ENCODE measurements at places on chromosomes 11 and 22.

DNA sequence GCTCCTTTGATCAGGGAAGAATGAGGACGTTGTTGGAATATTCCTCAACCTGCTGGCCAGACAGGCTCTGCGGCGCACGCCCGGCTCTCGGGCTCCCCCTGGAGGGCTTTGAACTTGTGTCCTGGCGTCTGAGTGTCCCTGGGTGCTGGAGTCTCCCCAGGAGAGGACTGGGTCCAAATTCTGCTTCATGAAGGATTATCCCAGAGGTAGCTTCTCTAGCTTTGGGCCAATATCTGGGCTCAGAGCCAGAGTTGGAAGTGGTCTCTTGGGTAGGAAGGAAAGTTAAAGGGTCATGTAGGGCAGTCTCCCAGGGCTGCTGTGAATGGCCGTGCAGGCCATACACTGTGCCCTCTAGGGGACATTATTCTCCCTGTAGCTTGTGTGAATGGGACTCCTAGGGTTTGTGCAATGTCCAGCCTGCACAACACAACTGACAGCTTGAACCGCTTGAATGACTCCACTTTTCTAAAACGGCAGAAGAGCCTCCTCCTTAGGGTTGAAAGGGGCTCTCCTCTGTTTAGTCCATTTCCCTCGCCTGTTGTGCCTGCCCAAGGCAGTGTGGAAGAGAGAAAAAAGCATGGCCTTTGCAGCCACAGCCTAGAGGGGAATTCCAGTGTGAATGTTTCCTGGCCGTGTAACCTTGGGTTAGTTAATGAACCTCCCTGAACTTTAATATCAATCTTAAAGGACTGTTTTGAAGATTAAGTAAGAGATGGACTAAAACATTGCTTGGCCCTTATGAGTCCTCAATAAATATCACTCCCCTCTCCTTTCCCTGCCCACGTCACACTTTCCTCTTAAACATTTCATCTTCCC lies 111.2 kb upstream of the THY1 start:
- DNase-seq, result peak; percentile 56

DNA sequence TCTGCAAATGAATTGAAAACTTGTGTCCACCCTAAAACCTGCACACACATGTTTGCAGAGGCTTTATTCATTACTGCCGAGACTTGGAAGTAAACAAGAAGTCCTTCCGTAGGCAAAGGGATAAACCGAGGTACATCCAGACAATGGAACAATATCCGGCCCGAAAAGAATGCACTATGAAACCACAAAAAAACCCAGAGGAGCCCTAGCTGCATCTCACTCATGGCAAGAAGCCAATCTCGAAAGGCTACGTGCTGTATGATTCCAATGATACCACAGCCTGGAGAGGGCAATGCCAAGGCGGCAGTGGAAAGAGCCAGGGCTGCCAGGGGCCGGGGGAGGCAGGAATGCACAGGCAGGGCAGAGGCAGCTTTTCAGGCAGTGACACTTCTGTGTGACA lies 3.2 kb upstream of the MRPL23 start:
- peak; percentile 87 for DNase-seq

DNA sequence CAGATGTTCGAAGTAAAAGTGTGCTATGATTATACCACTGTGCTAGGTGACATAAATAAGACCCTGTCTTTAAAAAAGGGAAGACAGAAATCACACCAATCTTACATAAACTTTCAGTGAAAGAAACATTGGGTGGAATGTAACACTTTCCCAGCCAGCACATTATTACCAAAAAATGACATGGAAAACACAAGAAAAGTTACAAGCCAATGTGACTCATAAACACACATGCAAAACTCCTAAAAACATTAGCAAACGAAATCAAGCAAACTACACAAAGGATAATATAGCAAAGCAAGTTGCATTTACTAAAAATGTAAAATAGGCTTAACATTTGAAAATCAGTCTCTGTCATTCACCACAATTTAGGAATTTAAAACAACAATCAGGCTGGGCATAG lies 47.0 kb downstream of the SBF2 start:
- DNase-seq, result no peak

GRCh38 chr22:23755711-23756110 lies 1.5 kb upstream of the VPREB3 start:
- no peak for DNase-seq

DNA sequence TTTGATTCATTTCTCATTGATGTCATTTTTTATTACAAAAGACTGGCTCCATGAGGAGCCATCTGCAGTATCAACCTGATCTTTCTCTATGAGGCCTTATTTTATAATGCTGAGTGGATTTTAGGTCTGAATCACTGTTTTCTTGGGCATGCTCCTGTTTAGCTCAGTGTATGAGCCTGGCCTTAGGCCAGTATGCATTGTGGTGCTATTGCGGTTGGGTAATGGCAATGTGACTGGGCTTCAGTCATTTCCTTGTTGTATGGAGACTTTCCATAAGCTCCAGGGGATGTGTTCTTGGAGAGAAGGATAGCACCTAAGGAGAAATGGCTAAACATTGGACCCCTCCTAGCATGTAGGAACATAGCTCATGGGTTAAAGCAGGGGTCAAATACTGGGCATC lies 293.2 kb downstream of the NELL1 start:
- DNase-seq, result peak; percentile 78

GRCh38 chr22:30044369-30044768 lies 35.9 kb upstream of the HORMAD2 start:
- peak; percentile 83 for DNase-seq

GRCh38 chr22:30116362-30117117 lies 36.3 kb downstream of the HORMAD2 start:
- peak; percentile 39 for DNase-seq

- no peak for DNase-seq
Observed at GRCh38 chr11:76803023-76803422, 19.9 kb downstream of the TSKU start.

DNA sequence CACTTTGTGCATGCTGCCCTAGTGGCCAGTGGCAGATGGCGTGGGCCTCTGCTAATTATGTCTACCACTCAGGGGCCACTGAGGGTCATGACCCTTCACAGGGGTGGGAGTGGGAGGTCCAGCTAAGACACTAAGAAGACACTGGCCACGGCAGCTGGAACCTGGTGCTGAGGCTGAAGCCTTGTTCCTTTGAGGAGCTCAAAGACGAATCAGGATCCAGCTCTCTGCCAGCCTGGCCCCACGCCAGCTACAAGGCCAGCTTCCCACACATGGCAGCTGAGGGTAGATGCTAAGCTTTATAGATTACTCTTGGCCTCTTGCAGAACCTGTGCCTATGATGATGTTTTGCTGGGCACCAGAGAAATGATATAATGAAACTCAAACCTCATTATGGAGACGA lies 226.3 kb downstream of the DSCAML1 start:
- DNase-seq, result no peak

DNA sequence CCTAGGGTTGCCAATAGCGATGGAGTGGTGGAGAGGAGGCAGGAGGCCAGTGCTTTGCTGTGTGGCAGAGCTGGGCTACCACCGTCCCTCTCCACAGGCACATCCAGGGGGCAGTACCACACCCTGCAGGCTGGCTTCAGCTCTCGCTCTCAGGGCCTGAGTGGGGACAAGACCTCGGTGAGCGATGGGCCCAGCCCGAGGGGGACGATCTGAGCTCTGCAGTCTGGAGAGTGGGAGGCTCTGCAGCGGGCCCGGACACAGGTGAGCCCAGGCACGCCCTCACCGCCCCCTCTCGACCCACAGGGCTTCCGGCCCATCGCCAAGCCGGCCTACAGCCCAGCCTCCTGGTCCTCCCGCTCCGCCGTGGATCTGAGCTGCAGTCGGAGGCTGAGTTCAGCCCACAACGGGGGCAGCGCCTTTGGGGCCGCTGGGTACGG lies 2.5 kb downstream of the PKP3 start:
- DNase-seq, result peak; percentile 79

- DNase-seq, result no peak
Observed at GRCh38 chr22:40631925-40632324, 4.6 kb downstream of the MRTFA start.

DNA sequence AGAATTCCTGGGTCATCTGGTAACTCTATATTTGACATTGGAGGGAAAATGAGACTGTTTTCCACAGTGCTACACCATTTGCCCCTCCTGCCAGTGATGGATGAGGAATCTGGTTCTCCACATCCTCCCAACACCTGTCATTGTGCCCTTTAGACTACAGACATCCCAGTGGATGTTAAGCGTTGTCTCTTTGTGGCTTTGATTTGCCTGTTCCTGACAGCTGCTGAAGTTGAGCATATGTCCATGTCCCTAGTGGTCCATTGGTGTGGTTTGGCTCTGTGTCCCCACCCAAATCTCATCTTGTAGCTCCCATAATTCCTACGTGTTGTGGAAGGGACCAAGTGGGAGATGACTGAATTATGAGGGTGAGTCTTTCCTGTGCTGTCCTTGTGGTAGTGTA lies 88.5 kb downstream of the BRD1 start:
- DNase-seq, result no peak

DNA sequence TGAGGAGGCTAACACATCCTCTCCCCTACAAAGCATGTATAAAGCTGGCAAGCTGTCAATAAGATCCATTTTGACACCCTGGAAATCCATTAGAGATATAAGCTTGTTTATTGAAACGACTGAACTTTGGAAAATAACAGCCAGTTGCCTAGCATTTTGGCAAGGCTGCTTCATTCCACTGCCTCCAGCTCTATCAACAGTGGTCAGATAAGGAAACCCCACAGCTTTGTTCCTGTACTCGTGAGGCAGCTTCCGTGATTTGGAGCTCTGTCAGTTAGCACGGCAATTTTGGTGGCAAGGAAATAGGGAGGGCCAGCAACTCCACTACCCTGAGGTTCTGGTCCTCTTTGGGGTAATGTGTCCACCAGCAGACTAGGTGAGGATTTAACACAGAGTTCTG lies 2.0 kb upstream of the OR51S1 start:
- peak; percentile 20 for DNase-seq

DNA sequence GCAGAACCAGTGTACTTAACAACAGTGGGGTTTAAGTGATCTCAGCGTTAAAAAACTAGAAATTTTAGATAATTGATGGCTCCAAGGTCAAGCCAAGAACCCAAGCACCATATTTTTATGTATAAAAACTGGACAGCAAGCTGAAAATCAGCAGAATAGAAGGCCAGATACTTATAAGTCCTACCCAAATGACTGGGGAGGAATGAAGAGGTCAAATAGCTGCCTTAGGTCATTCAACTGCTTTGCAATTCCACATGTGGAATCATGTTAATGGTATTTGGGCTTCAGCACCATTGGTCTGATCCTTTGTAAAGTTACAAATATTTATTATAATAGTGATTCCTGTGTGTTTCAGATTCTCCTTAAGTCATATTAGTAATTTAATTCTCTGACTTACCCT lies 108.4 kb downstream of the FAT3 start:
- peak; percentile 47 for DNase-seq

- no peak for DNase-seq
Observed at GRCh38 chr22:38455076-38455529, at the start of gene KCNJ4. TSS of gene KCNJ4 (minus strand) at chr22:38455199. CDS start at chr22:38428132, 27,067 bp downstream.

GRCh38 chr11:119218141-119218878 lies 12.2 kb downstream of the CBL start:
- peak; percentile 96 for DNase-seq

DNA sequence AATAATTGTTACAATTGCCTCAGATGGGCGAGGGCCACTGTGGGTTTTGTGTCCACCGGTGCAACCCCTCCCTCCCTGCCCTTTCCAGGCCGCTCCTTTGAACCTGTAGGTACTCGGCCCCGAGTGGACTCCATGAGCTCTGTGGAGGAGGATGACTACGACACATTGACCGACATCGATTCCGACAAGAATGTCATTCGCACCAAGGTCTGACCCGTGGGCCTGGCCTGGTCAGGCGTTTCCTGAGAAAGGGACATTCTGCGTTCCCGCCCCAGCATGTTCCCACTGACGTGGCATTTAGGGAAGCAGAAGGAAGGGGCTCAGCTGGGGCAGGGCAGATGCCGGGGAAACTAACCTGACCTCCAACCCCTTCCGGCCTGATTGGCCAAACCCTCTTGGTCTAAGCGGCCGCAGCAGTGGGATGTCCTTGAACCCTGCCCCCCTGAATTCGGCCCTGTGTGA lies 10.1 kb downstream of the SIDT2 start:
- no peak for DNase-seq

DNA sequence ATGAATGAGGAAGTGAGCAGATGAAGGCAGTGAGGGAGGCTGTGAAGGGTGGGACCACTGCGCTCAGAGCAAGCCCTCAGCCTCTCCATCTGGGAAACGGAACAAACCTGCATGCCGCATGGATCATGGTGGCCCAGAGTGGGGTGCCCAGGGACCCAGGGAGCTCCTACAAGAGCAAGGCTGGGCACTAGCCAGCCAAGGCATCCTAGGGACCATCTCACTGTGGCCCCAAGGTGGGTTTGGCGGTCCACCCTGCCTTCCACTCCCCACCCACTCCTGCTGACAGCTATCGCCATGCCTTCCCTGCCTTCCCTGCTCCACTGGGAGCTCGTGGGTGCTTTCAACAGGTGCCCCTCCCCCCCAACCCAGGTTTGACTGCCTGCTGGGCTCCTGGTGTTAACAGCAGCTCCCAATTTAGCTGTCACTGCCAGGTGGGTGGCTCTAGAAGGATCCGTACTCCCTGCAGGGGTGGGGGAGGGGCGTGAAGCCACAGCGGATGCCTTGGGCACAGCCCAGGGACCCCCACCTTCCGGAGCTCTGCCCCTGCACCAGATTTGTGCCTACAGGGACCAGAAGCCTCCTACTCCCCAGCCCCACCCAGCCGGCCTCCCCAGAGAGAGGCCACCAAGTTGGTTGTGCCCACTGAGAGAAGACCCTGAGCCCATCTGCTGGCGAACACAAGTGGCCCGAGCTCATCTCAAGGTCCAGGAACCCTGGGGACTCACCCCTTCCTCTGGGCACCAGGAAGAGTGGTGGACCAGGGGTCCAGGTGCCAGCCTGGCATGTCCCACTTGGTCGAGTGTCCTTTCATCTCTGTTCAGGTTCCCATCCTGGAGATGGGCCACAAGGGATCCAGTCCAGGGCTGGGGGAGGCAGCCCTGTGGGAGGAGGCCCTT lies 29.7 kb upstream of the PRODH start:
- no peak for DNase-seq

DNA sequence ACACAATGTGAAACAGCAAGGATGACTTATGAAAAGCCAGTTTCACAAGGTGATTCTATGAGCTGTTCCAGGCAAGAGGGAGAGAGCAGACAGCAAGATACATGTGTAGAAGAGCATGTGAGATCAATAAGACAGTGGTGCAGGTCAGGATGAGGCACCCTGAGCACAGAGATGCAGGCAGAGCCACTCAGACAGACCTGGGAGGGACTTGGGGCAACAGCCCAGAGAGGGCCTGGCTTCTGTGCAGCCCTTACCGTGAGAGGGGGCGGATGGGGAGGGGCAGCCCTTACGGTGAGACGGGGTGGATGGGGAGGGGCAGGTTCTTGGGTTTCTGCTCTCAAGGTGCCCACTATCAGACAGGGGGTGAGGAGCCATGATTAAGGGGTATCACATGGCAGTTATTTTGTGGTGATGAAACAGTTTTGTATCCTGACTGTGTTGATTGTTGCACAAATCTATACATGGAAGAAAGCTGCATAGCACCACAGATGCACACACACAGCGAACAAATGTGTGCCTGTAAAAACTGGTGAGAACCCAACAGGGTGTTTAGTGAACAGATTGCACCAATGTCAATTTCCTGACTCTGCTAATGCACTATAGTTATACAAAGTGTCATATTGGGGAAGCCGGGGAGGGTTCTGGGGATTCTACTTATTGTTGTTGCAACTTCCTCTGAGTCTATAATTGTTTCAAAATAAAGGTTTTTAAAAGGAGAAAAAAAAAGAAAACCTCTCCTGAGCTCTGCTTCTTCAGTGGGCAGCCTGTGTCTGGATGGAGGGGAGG lies 5.2 kb upstream of the C22orf42 start:
- DNase-seq, result no peak

All from M059J (cell line).